Panc1 (cell line): ENCODE measurements at places on chromosomes 16 and 17. TPM values are rescaled to one million over a fixed set of nuclear protein-coding genes. Genes with fewer than 3 reads are reported as not detected.
A peak's percentile ranks its signal among the peaks of the same experiment; 100 is the strongest.

INTS2 gene
- 32.5 TPM for total RNA-seq

NDRG4 gene
- 5.1 TPM for total RNA-seq

MMP25 gene
- total RNA-seq = 0.67 TPM

RNF157 gene
- 4.0 TPM for total RNA-seq

TBC1D3I gene
- 0.54 TPM for total RNA-seq

TPPP3 gene
- 0.95 TPM for total RNA-seq

HLF gene
- total RNA-seq = 0.13 TPM

DNA sequence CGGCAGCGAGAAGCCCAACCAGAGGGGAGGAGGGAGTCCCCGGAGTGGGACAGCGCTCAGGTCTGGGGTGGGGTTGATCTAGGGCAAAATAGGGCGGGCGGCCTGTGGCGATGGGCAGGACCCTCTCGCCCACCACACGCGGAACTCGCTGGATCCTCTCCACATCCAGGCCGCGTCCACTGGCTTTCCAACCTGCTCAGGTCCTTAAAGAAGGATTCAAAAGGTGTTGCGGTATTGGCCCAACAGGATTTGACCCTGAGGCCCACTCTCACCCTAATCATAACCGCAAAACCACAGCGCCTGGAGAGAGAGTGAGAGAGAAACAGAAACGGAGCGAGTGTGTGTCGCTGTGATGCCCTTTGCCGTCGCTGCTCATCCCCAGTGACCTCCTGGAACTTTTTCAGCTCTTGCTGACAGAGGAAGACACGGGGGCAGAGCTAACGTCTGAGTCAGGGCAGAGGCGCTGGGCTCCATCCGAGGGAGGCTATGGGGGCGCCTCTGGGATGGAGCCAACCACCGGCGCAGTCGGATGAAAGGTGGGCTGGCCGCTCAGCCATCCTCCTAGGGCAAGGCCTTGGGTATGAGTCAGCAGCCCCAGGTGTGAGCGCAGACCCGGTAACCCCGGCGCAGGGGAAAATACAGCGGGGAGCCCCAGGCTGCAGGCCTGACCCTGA is 16.7 kb upstream of the OR1F1 start:
- no peak for DNase-seq

DNA sequence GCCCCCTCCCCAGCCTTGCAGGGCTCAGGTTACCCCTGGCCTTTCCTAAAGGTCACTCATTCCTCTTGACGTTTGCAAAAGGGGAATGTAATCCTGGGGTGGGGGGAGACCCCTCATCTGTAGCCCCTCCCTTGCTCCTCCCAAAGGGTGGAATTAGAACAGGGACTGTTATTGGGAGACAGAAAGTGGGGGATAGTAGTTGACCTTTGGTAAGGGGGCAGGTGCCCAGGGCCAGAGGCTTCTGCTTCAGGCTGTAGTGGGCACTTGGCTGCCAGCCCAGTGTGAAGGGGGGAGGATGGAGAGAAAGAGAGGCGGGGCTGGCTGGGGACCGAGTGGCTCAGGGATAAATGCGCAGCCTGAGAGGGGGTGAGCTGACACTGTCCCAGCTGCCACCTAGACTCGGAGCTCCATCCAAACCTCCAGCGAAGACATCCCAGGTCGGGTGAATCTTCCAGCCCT is at the start of gene ENO3:
ENO3 (plus strand) TSS at position 374 of the 459 bp plus-strand sequence. CDS start 711 bp downstream, outside the sequence.
- DNase-seq = no peak

DNA sequence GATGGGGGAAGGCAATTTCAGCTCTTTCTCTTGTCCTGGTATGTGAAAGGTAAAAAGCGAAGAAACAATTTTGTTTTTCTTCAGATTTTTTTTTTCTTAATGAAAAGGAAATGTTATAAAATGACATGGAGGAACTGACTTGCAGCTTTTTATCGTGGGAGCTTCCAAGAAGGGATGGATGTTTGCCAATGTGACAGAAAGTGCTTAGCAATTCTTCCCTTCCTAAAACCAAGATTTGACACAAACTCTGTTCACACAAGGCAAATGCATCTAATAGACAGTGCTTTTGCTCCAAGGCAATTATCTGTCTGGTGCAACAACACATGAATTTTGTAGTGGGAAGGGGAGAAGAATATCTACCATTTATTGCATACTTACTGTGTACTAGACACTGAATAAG is 988.5 kb downstream of the CDH11 start:
- DNase-seq = no peak

- no peak for DNase-seq
Measured at GRCh38 chr16:87008664-87009063, 308.5 kb downstream of the C16orf95 start.

GRCh38 chr17:58974354-58974753 is 132.3 kb downstream of the TRIM37 start:
- DNase-seq = no peak

DNA sequence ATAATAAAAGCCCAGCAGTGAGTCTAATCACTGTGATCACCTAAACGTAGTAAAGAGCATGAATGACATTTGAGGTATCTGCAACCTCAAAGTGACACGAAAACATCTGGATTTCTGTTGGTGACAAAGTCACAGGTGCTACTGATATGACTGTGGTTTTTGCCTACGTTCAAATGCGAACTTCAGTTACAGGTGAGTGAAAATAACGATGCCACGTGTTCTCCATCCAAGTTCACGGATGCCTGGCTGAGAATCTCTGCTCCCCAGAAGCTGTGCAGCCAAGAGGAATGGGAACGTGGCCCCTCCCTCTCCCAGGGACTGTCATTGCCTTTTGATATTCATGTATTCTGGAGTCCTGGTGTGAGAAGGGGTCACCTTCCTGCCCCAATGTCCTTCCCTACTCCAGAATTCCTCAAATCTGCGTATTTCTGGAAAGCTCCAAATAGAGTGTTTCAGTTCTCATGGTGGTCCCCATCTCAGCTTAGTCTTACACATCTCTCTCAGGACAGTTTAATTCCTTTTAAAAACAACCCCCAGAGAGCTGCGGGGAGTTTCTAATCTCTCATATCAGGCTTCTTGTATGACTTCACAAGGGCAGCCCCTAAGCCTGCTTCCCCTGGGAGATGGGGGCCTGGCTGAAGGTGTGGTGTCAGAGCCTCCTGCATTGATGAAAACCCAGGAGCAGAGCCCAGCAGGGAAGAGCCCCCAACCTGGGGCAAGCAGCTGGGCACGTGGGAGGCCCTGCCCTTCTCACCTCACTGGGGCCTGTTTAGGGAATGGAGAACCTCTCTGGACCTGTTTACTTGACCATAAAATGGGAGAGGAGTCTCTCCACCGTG is 25.8 kb downstream of the PIK3R5 start:
- no peak for DNase-seq

DNA sequence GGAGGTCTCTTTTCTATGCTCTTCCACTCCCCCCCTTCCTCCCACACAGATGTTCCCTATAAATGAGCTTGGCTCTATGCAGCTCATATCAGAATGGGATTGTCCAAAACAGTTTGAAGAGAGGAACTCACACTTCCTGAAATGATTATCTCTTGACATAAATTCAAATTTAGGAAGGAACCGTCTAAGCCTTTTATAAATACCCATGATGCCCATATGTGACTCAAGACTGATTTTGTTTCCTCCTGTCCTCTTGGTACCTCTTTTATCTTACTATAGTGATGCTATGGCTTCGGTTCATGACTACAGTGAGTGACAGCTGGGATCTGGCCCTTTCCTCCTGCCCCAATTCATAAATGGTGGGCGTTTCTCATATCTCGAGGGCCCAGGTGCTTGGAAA is 16.6 kb upstream of the TERF2 start:
- no peak for DNase-seq

- no peak for DNase-seq
Measured at GRCh38 chr17:35438433-35438832, 6.1 kb upstream of the SLFN12 start.

GRCh38 chr17:79749958-79750357 is 19.2 kb downstream of the ENPP7 start:
- DNase-seq = no peak

DNA sequence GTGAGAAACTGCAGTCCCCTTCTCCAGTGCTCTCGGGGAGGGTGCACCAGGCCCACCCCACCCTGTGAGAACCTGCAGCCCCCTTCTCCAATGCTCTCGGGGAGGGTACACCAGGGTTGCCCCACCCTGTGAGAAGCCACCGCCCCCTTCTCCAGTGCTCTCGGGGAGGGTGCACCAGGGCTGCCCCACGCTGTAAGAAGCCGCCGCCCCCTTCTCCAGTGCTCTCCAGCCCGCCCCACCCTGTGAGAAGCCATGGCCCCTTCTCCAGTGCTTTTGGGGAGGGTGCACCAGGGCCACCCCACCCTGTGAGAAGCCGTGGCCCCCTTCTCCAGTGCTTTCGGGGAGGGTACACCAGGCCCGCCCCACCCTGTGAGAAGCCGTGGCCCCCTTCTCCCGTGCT is 12.1 kb downstream of the SPATA33 start:
- DNase-seq = no peak

DNA sequence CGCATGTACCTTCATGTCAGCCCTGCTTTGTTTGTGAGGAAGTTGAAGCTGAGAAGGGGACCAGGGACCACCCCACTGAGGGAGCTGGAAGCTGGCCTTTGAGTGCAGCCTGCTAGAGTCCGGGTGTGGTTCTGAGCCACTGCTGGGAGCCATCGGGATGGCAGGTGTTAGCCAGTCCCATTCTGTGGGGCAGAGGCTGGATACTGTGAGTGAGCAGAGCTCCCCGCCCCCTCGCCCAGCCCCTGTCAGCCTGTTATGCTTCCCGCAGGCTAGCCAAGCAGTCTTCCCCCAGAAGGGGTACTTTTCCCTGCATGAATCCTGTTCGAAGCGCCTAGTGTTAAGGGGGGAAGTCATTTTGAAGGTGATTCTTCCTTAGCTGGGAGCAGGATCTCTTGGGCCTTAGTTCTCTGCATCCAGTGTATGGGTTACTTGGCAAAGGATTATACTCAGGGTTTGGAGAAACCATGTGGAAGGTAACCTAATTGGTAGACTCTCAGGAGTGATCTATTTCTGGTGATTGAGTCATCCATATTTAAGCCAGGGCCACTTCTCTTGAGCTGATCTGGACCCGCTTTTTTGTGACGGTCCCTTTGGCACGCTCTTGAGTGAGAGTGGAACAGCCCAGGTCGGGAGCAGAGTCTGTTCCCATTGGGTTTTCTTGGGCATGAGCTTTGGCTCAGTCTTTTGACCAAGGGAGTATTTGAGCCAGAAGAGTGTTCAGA is 23.8 kb downstream of the AKAP1 start:
- DNase-seq = no peak

- DNase-seq = no peak
Measured at GRCh38 chr16:56510544-56510943, 9.3 kb downstream of the BBS2 start.

- DNase-seq = no peak
Measured at GRCh38 chr17:37762666-37763065, 17.8 kb upstream of the HNF1B start.

DNA sequence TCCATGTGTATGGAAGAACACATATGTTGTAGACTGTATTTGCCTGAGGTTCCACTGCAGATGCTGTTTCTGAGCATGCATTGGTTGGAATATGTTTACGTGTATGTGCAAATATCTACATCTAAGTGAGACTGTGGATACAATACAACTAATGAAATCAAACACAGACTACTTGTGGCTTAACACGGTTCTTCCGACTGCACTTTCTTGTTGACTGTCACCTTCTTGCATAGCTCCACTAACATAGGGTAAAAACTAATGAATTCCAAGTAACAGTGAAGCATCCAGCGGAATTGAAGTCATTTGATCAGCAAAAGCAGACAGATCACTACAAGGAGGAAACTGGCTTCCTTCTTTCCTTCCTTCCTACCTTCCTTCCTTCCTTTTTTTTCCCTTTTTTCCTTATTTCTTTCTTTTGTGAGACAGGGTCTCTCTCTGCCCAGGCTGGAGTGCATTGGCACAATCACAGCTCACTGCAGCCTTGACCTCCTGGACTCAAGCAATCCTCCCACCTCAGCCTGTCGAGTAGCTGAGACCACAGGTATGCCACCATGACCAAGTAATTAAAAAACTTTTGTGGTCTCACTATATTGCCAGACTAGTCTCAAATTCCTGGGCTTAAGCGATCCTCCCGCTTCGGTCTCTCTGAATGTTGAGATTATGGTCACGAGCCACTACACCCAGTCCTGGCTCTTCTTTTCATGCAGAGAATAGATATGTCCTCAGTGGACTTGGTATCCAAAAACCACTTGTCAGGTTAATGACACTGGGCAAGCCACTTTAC is 22.0 kb upstream of the CCL1 start:
- DNase-seq = no peak

- DNase-seq = peak; percentile 27
Measured at GRCh38 chr17:5883775-5884665, 186.2 kb upstream of the WSCD1 start.

GRCh38 chr17:2188971-2189630 is 114.5 kb downstream of the SMG6 start:
- DNase-seq = no peak

DNA sequence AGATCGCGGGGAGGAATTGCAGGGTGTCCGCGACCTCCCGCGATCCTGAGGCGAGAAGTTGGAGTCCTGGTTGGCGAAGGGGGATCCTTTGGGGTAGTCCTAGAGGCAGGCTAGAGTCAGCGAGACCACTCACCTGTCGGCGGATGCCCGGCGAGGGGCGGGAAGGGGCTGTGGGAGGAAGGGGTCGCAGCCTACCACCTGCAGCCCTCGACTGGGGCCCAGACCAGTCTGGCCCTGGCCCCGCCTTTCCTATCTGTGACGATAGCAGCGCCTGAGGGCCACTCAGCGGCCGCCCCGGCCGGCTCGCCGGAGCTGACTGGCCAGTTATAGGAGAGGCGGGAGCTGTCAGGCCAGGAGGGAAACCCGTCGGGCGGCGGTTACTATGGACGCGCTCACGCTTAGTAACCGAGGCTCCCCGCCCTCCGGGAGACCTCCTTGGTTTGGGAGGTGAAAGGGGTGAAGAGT is at the start of gene TEKT3:
TEKT3 (minus strand) TSS at position 213 of the 465 bp plus-strand sequence. CDS start 10,012 bp downstream, outside the sequence.
- DNase-seq = no peak

DNA sequence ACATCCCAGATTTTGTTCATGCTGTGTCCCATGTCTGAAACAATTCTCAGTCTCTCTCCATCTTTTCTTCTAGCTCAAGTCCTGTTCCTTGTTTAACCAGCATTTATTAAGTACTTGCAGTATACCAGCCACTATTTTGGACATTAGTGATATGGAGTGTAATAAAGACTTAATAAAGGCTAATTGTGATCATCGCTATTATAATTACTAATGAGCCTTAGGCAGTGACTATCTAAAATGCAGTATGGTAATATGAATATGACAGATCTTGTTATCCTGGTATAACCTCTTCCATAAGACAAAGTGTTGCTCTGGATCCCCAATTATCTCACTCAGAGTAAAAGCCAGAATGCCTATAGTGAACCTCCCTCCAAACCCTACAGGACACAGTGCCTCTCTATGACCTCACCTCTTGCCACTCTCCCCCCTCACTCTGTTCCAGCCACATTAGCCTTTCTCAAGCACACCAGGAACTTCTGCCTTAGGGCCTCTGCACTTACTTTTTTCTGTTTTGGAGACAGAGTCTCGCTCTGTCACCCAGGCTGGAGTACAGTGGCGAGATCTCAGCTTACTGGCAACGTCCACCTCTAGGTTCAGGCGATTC is 1.8 kb upstream of the FLOT2 start:
- no peak for DNase-seq

- DNase-seq = no peak
Measured at GRCh38 chr16:81243942-81244341, 5.5 kb downstream of the BCO1 start.

GRCh38 chr16:23959072-23959751 is 123.4 kb downstream of the PRKCB start:
- DNase-seq = no peak

- DNase-seq = no peak
Measured at GRCh38 chr16:87721622-87722585, 43.9 kb downstream of the KLHDC4 start.

GRCh38 chr17:44396946-44397345 is 7.5 kb upstream of the ITGA2B start:
- DNase-seq = no peak

- DNase-seq = no peak
Measured at GRCh38 chr17:38509772-38510420, 81.6 kb downstream of the ARHGAP23 start.
